ENCODE measurements at places on chromosomes 11 and 22. TPM values are rescaled to one million over a fixed set of nuclear protein-coding genes. Genes with fewer than 3 reads are reported as not detected.

The KIAA0930 gene
- total RNA-seq, result 40.9 TPM

The CRYBB3 gene
- total RNA-seq, result not detected

The BLID gene
- total RNA-seq, result 17.8 TPM

The MMP7 gene
- total RNA-seq, result not detected

The SAA1 gene
- total RNA-seq, result 0.32 TPM

The CABP4 gene
- total RNA-seq, result not detected

The MYRF gene
- total RNA-seq, result under 0.01 TPM

The GAL3ST3 gene
- total RNA-seq, result 0.32 TPM

Data from articular chondrocyte of knee joint (primary cell).